ENCODE measurements at places on chromosomes 7 and 10.

DNA sequence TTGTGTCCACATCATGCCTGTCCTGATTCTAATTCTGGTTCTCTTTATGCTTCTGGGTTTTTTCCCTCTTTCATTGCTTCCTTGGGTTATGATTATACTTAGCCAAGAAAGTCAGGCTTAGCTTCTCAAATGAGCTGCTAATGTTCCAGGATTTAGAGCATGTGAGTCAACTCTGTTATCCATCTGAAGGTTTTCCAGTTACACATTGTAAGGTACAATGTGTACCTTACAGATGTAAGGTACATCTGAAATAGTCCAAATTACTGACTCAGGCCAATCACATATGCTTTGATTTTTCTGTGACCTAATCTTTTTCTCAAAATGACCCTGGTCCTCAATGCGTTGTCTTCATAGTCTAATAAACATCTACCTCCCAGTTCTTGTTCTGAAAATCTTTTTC lies 13.3 kb upstream of the MIOS start:
- no peak for DNase-seq

- no peak for DNase-seq
These were observed 249.9 kb downstream of the SKAP2 start for GRCh38 chr7:26614503-26614902.

DNA sequence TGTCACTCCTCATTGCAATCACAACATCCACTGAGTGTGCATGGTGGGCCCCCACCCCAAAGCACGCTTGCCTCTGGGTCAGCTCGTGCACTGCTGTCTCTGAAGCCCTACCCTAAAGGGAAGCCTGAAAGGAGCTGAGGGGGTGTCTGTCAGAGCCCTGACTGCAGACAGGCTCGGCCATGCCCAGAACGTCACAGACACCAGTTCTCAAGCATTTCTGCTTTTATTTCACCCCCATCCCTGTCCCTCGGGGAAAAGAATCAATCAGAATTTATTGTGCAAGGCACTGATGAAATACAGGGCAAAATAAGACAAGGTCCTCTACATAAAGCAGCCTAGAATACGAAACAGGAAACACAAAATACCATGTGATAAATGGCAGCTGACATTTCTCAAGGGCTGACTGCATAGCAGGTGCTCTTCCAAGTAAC lies 231.8 kb downstream of the WDR37 start:
- no peak for DNase-seq

DNA sequence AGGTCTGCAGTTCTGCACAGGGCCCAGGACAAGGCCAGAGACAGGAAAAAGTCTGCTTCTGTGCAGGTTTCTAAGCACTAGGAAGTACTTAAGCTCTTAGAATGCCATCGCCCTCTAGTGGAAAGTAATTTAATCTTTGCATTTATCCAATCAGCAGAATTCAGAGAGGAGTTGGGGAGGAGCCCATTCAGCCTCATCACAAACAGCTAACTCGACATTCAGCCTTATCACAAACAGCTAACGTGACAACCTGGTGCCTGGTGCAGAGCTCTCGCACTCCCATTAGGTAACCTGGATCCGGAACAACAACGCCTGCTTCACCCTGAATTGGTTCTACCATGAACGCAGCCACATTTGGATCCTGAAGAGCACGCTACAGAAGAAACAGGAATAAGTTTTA lies 15.2 kb downstream of the OAT start:
- DNase-seq: peak; percentile 42

- DNase-seq: no peak
These were observed 98.2 kb downstream of the BTRC start for GRCh38 chr10:101452176-101452575.

DNA sequence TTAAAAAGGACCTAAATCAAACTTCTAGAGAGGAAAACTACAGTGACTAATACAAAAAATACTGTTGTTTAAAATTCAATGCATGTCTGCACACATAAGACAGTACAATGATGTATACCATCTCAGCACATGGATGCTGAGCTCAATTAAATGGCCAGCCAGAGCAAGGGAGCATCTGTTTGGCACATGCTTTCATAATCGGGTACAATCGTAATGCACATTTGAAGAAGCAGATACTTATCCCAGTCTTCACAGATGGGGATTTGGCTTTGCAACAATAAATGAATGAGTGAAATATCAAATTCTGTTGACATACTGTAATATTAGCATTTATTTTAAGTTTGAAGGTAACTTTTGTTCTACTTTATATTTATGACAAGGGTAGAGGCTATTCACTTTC lies 187.8 kb downstream of the CRPPA start:
- no peak for DNase-seq

DNA sequence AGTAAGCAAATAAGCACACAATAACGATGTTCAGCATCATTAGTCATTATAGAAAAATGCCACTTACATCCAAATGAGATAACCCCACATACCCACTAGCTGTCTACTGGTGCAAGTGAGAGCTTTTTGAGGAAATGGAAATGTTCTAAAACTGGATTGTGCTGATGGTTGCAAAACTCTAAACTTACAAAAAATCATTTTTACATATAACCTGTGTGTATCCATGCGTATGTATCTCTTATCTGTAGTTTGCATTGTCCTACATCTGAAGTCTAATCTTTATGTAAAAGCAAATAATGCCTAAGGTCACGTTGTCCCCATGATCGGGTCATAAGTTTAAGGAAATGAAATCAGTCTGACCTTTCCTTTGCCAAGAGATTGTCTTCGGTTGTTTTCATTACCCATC lies 81.6 kb upstream of the DNAJB6 start:
- DNase-seq: no peak

DNA sequence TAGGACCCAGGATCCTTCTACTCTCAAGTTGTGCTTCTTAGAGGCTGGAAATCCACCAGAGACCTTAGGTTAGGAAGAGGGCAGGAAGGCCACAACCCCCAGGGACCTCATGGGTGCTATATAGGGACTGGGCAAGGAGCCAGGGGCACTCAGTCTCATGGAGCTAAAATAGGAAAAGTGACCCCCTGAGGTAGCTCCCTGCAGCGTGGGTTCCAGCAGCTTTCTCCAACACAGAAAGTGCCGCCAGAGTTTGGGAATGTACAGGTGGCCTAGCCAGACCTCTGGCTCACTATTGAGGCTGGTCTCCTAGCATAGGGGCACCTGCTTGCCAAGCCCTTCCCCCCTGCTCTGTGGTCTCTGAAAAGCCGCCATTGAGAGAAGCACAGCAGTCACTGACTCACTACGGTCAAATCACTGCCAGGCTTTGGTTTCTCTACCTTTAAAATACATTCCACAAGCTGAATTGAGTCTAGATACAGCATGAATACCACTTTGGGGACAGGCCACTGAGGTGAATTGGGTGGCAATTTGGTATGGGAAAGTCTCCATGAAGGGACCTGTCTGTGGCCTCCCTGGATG lies 333.2 kb upstream of the PODXL start:
- no peak for DNase-seq

- DNase-seq: no peak
These were observed 109.7 kb upstream of the KLF14 start for GRCh38 chr7:130843703-130844102.

- DNase-seq: no peak
These were observed 168.3 kb downstream of the UBE2H start for GRCh38 chr7:129784437-129784782.
